CD4-positive, alpha-beta T cell (primary cell): ENCODE measurements at places on chromosomes 7 and 10.
A peak's percentile ranks its signal among the peaks of the same experiment; 100 is the strongest.

- DNase-seq: no peak
Observed at GRCh38 chr7:64688988-64689387, 23.1 kb downstream of the ZNF107 start.

GRCh38 chr7:106848851-106849442, 16.1 kb upstream of the PIK3CG start:
- DNase-seq: no peak

GRCh38 chr7:102170393-102170970, 116.2 kb upstream of the SH2B2 start:
- no peak for DNase-seq

- no peak for DNase-seq
Observed at GRCh38 chr7:148664324-148664723, 34.4 kb upstream of the CUL1 start.

DNA sequence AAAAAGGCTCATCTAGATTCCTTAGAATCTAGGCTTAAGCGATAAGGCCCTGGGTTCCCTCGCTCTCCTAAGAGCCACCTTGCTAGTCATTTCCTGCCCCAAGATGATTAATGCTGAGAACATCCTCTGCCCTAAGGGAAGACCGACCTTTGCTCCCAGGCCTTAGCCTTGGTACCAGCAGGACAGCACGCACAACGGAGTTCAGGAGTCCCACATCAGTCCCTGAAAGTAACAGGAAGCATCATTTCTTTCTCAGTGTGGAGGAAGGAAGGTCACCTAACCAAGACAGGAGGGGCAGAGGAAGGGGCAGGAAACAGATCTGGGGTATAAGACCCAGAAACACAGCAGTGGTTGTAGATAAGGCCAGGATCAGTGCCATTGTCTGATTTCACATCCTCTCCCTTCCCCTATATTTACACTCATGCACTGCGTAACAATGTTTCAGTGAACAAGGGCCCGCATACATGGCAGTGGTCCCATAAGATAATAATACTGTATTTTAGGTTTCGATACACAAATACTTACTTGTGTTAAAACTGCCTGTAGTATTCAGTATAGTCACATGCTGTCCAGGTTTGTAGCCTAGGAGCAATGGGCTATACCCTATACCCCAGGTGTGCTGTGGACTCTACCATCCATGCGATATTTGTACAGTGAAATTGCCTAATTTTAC, 8.1 kb upstream of the FAM107B start:
- no peak for DNase-seq

- DNase-seq: no peak
Observed at GRCh38 chr7:153399554-153399940, 640.0 kb downstream of the ACTR3B start.

DNA sequence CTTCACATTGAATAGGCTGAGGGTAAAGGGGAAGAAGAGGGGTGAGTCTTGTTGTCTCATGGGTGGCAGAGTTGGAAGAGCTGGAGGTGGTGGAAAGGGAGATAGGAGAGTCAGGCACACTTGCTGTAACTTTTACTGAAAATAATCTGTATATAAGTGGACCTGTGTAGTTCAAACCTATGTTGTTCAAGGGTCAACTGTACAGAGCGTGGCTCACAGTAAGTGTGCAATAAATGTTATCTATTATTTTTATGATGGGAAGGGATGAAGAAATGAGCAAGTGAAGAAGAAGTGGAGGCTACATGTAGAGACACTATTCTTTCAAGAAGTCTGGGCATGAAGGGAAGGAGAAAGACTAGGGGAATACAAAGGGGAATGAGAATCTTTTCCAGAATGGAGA, 71.5 kb upstream of the FAM133B start:
- DNase-seq: no peak

GRCh38 chr7:156666368-156667109, 26.0 kb downstream of the RNF32 start:
- no peak for DNase-seq

DNA sequence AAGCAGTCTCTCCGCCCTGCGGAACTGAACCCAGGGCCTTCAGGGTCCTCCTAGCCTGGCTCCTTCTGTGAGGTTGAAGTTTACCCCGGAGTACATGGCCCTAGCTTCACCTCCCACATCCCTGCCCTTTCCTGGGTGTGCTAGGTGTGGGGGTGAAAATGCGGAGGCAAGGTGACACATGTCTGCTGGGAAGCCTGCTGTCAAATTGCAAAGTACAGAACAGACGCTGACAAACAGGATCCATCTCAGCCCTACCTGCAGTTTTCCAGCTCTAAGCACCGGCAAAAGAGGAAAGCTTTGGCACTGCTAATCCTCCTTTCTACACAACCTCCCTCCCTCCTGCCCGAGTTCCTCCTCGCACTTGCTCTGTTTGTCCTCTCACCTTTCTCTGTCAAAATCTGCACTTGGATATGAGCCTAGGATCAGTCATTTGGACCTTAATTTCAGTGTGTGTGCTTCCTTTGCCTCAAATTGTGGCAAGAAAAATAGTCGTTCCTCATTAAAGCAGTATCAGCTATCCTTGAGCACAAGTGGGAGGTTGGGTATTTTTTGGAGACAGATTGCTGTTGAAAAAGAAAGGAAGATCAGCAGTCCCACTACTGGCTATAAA, 14.4 kb upstream of the GPR15LG start:
- no peak for DNase-seq

GRCh38 chr7:25369786-25370185, 141.5 kb upstream of the NPVF start:
- DNase-seq: no peak

- no peak for DNase-seq
Observed at GRCh38 chr7:131039355-131039762, 288.3 kb upstream of the MKLN1 start.

GRCh38 chr7:7018290-7018689, 164.1 kb upstream of the C1GALT1 start:
- no peak for DNase-seq

- no peak for DNase-seq
Observed at GRCh38 chr10:45063591-45064231, 63.0 kb downstream of the ZNF22 start.

- no peak for DNase-seq
Observed at GRCh38 chr10:63208986-63209385, 75.9 kb downstream of the NRBF2 start.

- no peak for DNase-seq
Observed at GRCh38 chr7:30181736-30182522, 47.1 kb downstream of the MTURN start.

DNA sequence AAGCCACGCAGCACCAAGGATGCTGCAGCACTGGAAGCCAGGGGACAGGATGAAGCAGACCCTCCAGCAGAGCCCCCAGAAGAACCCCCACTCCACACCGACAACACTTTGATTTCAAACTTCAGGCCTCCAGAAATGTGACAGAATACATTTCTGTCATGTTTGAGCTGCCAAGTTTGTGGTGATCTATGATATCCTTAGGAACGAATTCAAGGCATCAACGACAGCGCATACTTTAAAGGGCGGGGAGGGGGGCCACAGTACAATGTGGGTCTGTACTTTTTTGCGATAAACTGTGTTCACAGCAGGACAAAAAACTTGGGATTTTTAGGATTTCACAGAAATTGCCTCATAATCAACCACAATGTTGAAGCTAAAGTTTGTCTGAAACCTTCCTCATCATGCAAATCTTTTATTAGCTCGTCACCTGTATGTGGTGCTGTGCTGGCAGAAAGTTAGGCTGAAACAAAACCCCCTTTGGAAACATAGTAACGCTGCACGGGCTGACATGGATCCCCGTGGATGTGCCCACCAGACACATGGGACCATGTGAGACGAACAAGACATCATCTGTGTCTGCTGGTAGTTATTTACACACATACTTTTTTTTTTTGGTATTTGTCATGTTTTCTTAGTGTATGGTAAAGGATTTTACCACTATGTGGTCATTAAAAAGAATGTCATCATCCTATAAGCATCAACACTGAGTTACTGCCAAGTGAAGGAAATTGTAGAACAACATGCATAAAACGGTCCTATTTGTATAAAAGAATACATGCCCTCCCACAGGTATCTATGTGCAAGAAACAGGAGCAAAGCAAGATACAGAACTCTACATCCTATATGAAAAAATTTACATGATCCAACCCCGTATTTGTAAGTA, 113.3 kb upstream of the AFAP1L2 start:
- DNase-seq: no peak

DNA sequence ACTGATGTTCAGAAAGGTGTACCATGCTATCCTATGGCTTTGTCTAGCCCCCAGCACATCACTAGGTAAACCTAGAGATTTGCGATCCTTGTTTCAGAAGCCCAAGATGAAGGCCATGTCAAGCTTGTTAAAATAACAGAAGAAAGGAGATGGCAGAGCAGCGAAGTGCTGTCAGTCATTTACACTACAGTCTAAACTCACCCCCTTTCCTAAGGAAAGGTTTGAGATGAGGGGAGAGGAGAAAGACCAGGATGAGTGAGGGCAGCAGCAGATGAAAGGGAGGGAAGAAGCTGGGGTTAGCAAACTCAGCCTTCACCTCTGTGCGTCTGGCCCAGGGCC, 74.8 kb downstream of the PROSER2 start:
- DNase-seq: no peak

DNA sequence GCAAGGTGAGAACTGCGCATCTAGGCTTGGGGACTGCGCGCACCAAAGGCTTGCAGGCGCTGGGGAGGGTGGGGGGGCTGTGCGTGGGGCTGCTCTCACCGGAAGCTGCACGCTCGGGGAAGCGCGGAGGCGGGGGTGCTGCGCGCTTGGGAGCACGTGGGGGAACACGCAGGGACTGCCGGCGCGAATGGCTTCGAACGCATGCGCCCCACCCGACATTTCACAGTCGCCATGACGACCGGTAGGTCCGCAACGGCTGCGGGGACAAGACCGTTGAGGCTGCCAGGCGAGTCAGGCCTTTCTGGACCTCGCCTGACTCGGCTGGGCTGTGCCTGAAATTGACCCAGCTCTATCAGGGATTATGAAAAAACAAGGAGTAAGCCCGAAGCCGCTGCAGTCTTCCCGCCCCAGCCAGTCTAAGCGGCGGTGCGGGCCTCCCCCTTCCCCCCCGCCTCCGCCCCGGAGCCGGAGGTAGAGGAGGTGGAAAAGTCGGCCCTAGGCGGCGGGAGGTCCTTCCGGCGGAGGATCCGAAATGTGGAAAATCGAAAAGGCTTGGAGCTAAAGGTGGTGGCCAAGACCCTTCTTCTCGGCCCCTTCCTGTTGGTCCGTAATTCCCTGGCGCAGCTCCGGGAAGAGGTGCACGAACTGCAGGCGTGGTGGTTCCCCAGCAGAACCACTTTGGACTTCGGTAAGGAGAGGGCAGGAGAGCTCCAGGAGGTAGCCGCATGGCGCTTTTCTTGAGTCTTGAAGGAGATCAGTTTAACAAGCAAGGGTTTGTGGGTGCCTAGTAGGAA, 34.9 kb upstream of the STEAP1 start:
- DNase-seq: peak; percentile 40

- no peak for DNase-seq
Observed at GRCh38 chr7:129359638-129360037, 74.6 kb upstream of the STRIP2 start.

DNA sequence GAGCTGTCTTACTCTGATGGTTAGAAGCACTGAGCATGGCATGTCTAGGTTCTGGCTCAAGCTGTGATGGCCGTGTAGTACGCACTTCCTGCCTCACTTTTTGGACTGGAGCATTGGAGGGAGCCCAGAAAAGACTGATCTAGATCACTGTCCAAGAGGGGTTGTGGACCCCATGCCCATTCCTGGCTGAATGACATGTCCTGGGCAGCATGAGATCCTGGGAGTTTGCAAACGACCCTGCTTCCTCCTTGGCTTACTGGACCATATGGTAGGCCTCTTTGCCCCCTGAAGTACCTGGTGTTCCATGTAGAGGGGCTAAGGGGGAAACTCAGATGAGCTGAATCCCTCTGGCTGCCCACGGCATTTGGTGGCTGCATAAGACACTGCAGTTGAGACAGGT, 36.7 kb downstream of the ARHGAP22 start:
- DNase-seq: no peak

- DNase-seq: no peak
Observed at GRCh38 chr10:63164166-63164623, 31.1 kb downstream of the NRBF2 start.

- DNase-seq: peak; percentile 36
Observed at GRCh38 chr10:97081621-97082235, 104.0 kb downstream of the SLIT1 start.

GRCh38 chr7:105742787-105743186, 133.6 kb downstream of the ATXN7L1 start:
- DNase-seq: no peak

- DNase-seq: no peak
Observed at GRCh38 chr7:107909445-107909844, 18.5 kb downstream of the DLD start.

- no peak for DNase-seq
Observed at GRCh38 chr10:120742373-120742772, 108.8 kb upstream of the WDR11 start.

DNA sequence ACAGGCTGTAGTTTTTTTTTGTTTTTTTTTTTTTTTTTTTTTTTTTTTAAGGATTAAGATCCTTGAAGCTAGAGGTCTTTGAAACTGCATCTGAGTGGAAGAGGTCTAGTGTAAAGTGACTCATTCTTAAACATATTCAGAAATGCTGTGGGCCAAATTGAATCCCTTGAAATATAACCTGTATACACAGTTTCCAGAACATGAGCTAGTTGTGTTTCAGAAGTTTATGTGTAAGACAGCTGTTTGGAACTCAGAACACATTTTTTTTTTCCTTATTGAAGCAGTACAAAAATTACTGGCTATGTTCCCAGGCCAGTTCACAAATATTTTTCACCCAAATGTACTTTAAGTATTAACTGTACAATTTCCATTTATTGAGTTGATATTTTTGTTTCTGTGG, 67.9 kb downstream of the PPP1R9A start:
- no peak for DNase-seq

GRCh38 chr10:12252882-12253546, 57.0 kb downstream of the CDC123 start:
- no peak for DNase-seq
